ENCODE measurements at places on chromosomes 6 and 20.
A peak's percentile ranks its signal among the peaks of the same experiment; 100 is the strongest.

DNA sequence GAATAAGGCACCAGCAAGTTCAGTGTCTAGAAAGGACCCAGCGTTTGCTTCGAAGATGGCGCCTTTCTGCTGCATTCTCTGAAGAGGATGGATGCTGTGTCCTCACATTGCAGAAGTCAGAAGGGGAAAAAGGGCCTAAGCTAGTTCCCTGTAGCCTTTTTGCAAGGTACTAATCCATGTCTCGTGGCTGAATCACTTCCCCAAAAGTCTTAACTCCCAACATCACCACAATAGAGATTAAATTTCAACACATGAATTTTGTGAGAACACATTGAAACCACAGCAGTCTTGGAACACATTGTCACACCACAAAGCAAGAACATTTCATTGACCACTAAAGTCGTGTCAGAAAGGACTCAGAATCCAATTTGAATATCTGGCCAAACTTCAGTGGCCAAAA lies 42.1 kb downstream of the KLHL31 start:
- DNase-seq, result no peak

- no peak for DNase-seq
Measured at GRCh38 chr20:63497138-63497945, 1.5 kb downstream of the EEF1A2 start.

- DNase-seq, result no peak
Measured at GRCh38 chr6:113048741-113049140, 701.6 kb downstream of the RFPL4B start.

GRCh38 chr6:140385679-140386078 lies 1011.2 kb upstream of the CITED2 start:
- no peak for DNase-seq

DNA sequence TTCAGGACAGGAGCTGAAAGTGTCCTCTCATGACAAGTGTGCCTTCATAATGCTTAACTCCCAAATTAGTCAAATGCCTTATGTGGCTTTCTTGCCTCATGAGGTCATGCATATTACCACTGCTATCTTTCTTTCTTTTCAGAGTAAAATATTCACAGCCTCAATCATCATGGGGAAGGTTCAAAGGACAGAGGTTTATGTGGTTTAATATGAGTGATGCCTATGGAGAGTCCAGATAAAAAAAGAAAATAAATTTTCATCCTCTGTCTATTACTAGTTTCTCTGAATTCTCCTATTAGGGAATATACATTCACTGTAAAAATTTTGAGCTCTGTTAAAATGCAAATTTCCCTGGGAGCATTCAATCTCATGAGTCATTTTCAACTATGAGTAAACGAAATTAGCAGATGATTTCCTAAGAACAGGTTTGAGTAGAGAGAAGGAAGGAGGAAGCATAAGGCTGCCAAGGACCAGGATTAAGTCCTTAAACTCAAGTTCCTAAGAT lies 396.9 kb upstream of the ADGRB3 start:
- no peak for DNase-seq

- no peak for DNase-seq
Measured at GRCh38 chr6:67450641-67451040, 1184.4 kb upstream of the ADGRB3 start.

GRCh38 chr6:150991487-150991886 lies 126.0 kb downstream of the MTHFD1L start:
- no peak for DNase-seq

- no peak for DNase-seq
Measured at GRCh38 chr20:57690525-57690924, 19.3 kb downstream of the PMEPA1 start.

DNA sequence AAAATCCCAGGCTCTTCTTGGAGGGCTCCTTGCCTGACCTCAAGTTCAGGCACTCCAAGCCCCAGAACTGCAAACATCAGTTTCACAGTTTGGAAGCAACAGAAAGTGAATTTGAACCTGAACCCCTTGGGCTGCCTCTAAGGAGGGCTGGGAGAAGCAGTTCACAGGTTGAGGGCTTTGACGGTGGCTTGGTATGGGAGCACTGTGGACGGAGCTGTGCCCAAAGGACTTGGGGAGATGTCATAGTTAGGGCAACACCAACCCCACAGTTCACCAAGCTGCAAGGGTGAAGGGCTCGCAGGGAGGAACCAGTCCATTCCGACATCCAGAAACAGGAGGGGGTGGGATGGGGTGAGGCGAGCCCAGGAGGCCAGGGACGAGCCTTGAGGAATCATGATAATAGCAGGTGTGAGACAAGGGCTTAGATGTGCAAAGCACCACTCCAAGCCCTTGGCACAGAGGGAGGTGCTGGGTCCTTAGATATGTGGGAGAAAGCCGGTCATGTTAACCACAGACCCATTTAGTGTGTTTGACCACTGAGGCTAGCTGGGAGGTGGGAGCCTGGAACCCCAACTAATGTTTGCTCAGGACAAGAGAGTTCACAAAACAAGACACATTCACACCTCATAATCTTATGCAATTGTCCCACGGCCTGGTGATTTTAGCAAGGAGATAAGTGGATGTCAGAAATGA lies 4.3 kb downstream of the CEBPB start:
- DNase-seq, result no peak

DNA sequence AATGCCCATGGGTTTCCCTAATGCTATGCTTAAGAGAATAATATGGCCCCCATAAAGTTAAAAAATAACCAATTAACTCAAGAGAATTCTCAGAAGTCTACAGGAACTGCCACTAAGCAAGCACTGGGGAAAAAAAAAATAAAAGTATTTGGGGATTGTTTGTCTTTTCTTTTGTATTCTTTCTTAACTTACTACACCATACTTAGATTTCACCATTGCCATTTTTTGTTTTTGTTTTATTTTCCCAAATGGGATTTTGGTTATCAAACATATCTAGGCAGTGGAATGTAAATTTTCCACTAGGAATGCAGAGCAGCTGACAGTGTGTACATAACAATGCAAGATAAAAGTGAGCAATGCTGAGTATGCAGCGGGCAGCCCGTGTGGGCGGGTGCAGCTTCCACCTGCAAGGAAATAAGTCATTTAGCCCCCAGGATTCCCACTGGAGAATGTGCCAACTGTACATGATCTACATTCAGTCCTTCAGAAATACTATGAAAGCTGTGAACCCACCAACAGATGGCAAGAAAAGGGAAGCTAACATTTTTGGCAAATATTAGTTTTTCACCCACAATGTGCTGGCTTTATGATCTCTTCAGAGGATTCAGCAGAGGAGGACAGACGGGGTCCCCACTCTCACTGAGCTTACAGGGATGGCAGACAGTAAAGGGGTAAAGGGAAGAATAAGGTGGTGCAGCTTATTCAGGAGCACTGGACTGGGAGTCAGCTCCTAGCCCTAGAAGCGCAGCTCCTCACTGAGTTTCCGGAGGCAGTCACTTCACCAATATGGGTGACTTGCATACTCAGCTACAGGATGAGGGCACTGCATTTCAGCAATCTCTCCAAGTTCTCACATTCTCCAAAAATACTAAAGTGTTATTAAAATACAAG lies 44.4 kb downstream of the DCDC2 start:
- no peak for DNase-seq

DNA sequence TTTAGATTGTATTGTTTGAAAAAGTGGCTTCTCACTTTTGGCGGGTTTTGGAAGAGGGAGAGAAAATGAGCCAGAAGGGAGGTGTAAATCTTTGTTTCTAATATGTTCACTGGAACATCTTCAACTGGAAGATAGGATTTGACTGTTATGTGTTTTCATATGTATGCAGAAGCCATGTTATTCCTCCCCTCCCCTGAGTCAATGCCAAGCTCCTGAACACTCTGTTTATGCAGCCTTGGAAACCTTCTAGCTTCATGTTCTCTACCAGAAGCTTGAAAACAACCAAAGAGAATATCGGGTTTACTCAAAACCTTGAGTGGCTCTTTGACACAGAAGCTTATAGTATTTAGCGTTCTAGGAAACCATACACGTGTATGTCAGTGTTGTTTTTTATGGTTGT lies 279.1 kb downstream of the PRL start:
- DNase-seq, result peak; percentile 58

GRCh38 chr20:37382482-37383120 lies 36.7 kb downstream of the SRC start:
- no peak for DNase-seq

DNA sequence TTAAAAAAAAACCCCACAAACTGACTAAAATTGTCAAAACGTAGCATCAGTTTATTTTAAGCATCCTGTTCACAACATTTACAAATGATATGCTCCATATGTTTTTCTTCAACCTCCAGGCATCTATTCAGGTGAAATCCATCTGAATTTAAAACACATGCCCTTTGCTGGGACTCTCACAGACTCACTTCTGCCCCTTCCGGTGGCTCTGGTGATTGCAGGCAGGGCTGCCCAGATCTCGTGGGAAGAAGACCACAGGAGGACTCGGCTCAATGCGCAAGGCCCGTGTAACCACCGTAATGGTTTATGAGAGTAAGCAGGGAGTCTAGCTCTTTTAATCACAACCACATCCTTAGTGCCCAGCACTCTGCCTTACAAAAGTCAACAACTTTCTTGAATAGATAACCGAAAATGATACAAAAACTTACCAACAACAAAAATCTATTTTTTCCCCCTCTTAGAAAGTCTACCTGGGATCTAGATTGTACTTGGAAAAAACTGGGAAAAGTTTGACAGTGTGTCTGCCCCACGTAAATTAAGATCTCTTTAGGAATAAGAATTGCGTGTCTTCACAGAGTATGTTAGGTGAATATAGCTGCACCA lies 139.1 kb downstream of the KIF16B start:
- peak; percentile 46 for DNase-seq

- DNase-seq, result no peak
Measured at GRCh38 chr6:158707120-158707820, 57.4 kb downstream of the SYTL3 start.

DNA sequence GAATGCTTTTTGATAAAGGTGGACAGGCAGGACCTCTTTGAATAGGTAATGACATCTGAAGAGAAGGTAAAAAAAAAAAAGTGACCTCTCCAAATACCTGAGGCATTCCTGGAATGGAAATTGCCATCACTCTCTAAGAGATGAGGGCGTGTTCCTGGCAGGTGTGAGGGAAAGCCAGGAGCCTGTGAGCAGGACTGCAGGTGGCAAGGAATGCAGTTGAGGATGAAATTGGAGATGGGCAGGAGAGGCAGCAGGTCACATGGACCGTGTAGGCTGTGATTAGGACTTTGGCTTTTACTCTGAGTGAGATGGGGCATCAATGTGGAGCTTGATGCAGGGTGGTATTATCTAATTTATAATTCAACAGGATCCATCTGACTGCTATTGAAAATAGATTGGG lies 227.4 kb downstream of the LRFN2 start:
- DNase-seq, result peak; percentile 90

GRCh38 chr6:5090603-5091002 lies 5.5 kb downstream of the PPP1R3G start:
- no peak for DNase-seq

GRCh38 chr6:77231438-77232305 lies 231.6 kb downstream of the HTR1B start:
- DNase-seq, result no peak

GRCh38 chr20:37615340-37616109 lies 78.3 kb upstream of the CTNNBL1 start:
- no peak for DNase-seq

DNA sequence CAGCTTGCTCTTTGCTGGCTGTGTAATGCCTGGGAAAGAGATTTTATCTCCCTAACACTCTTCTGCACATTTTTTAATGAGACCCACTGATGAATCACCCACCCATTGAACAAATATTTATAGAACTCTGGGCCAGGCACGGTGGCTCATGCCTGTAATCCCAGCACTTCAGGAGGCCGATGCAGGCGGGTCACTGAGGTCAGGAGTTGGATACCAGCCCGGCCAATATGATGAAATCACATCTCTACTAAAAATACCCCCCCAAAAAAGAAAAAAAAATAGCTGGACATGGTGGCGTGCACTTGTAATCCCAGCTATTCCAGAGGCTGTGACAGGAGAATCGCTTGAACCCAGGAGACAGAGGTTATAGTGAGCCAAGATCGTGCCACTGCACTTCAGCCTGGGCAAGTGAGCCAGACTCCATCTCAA lies 82.1 kb upstream of the SIRPA start:
- DNase-seq, result no peak

DNA sequence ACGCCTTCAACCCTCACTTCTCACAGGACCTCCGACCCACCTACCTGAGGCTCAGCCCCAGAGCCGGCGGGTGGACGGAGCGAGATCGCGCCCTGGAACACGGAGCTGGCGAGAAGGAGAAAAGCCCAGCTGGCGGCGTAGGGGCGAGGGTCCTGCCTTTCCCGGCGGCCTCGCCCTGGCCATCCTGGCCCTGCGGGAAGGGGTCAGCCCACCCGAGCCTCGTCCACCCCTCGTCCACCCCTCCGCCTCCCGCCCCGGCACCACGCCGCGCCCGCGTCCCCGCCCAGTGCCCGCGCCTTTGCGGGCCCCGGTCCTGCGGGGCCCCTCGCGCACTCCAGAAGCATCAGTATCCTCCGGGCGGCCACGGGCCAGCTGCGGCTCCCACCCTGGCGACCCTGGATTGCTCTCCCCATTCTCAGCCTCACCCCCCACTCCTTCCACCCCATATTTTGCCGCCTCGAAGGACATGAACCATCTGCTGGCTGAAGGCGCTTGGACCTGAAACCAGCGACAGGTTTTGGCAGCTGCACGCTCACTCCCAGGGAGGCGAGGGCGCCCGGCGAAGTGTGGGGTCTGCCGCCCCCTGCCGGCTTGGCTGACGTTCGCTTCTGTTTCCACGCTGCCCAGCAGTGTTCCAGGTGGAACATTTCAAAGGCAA lies 65.1 kb downstream of the PLG start:
- no peak for DNase-seq

DNA sequence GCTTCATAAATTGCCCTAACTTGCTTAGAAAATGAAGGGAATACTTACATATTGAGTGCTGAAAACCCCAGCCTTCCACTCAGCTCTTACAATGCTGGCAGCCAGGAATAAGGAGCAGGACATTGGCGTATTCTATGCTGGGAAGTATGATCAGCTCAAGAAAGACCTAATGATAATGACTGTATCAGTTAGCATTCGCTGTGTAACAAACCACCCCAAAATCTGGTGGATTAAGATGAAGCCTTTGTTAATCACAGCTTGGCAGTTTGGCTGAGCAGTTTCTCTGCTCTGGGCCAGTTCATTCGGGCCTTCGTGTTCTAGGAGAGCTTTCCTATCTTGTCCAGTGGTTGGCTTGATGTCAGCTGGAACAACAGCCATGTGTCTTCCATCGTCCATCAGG lies 33.4 kb upstream of the TUBB2A start:
- no peak for DNase-seq
